Chondrocyte (in vitro differentiated cells): ENCODE measurements at places on chromosomes 6 and 20. TPM values are rescaled to one million over a fixed set of nuclear protein-coding genes. Genes with fewer than 3 reads are reported as not detected.
A peak's percentile ranks its signal among the peaks of the same experiment; 100 is the strongest.

The GID8 gene
- total RNA-seq, result 26.3 to 30.7 TPM (median 29.7 TPM) in 3 replicates

The SNAI1 gene
- total RNA-seq, result 4.9 to 15.1 TPM (median 6.1 TPM) in 3 replicates

The IBTK gene
- total RNA-seq, result 30.0 to 35.3 TPM (median 30.7 TPM) in 3 replicates

The KCNK5 gene
- not detected in 3 replicates for total RNA-seq

The HLA-DMA gene
- 3.6 to 5.5 TPM (median 5.4 TPM) in 3 replicates for total RNA-seq

The HLA-DOB gene
- 0.25 to 0.56 TPM in 2 of 3 replicates, not detected in the other for total RNA-seq

The DCDC2 gene
- total RNA-seq, result 0.15 to 0.30 TPM in 2 of 3 replicates, not detected in the other

The CLIC5 gene
- not detected in 3 replicates for total RNA-seq

The COL11A2 gene
- total RNA-seq, result 2.8 to 10.0 TPM (median 10.0 TPM) in 3 replicates

The TXLNB gene
- total RNA-seq, result 0.05 to 0.46 TPM (median 0.10 TPM) in 3 replicates

The SIRPB2 gene
- not detected in 3 replicates for total RNA-seq

The NDUFAF5 gene
- 21.1 to 24.4 TPM (median 22.2 TPM) in 3 replicates for total RNA-seq

The VGLL2 gene
- not detected in 3 replicates for total RNA-seq

DNA sequence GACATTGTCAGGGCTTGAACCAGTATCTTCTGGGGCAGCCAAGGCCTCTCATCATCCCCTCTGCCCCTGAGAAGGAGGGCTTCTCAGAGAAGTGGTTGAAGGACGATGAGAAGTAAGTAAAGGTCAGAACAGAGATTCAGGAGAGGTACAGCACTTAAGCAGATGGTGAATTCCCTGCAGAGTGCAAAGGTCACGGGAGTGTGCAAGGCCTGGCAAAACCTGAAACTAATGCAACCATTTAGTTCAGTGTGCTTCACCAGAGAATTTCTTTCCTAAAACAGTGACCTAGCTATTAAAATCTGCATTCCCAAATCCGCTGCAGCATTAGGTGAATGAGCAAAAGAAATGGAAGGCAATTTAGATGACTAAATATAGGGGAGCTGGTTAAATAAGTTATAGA is 58.4 kb downstream of the TRERF1 start:
- H3K4me1 ChIP-seq, result no peaks in the 10 kb centered on the region
- H3K27me3 ChIP-seq, result no peaks in the 10 kb centered on the region
- no peak overlapping the region for H3K4me3 ChIP-seq
- DNase-seq, result no peak

- no peak for DNase-seq
- H3K4me1 ChIP-seq, result peaks cover 14% of the 10 kb centered on the region
- peak overlapping the region; percentile 31 for H3K4me3 ChIP-seq
- no peaks in the 10 kb centered on the region for H3K27me3 ChIP-seq
These were observed 98.5 kb downstream of the TFAP2A start for GRCh38 chr6:10316373-10316721.

DNA sequence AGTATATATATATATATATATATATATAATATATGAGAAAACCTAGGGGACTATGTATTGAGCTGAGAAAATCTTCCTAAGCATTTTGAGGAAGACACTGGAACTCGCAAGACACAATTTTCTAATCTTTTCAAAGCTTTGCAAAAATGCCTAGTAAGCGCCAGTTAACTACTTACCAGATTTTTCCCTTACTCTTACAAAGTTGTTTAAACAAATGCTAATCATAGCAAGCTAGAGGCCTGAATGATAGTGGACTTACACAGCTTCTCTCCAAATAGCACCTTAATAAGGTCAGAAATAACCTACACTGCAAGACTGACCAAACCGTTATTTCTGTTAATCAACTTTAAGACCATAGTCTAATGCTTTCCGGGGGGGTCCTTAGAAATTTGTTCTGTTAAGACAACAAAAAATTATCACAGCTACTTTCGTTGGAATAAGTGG is 56.1 kb upstream of the HFE start:
- H3K4me1 ChIP-seq, result peaks cover 51% of the 10 kb centered on the region
- H3K4me3 ChIP-seq, result peak overlapping the region; percentile 83
- H3K27me3 ChIP-seq, result no peaks in the 10 kb centered on the region
- peak overlapping the region; percentile 93 for H3K27ac ChIP-seq
- no peak for DNase-seq
- no peaks in the 10 kb centered on the region for H3K36me3 ChIP-seq

DNA sequence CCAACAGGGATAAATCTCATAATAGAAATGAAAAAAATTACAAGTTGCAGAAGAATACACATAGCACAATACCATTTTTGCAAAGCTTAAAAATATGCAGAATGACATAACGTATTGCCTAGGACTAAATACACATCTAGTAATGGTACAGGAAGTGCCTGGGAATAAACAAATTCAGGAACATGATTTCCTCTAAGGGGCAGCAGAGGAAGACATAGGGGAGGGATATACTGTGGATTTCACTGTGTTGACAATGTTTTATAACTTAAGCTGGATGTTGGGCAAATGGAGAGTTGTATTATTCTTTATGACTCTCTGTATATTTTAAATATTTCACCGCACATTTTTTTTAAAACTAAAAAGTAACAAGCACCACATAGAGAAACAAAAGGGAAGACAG is 5.6 kb upstream of the GLO1 start:
- no peak overlapping the region for H3K27ac ChIP-seq
- peaks cover 12% of the 10 kb centered on the region for H3K27me3 ChIP-seq
- H3K4me3 ChIP-seq, result no peak overlapping the region
- no peaks in the 10 kb centered on the region for H3K4me1 ChIP-seq
- no peak for DNase-seq
- H3K36me3 ChIP-seq, result peaks cover 3% of the 10 kb centered on the region

- H3K27ac ChIP-seq, result no peak overlapping the region
- no peak overlapping the region for H3K4me3 ChIP-seq
- DNase-seq, result no peak
- H3K4me1 ChIP-seq, result no peaks in the 10 kb centered on the region
- H3K27me3 ChIP-seq, result no peaks in the 10 kb centered on the region
- H3K36me3 ChIP-seq, result no peaks in the 10 kb centered on the region
These were observed 477.1 kb downstream of the BTBD3 start for GRCh38 chr20:12394786-12395185.

- H3K27ac ChIP-seq, result no peak overlapping the region
- no peaks in the 10 kb centered on the region for H3K36me3 ChIP-seq
- no peaks in the 10 kb centered on the region for H3K27me3 ChIP-seq
- no peak for DNase-seq
- H3K4me1 ChIP-seq, result peaks cover 29% of the 10 kb centered on the region
These were observed 212.7 kb downstream of the BCKDHB start for GRCh38 chr6:80319196-80319595.

GRCh38 chr6:149897855-149898744 is at the start of gene RAET1E:
TSS of gene RAET1E (minus strand) at chr6:149898113. CDS start at chr6:149890901, 7,212 bp downstream.
- DNase-seq, result no peak
- H3K4me1 ChIP-seq, result peaks cover 39% of the 10 kb centered on the region
- peak within 1 kb of the TSS; percentile 60 for H3K4me3 ChIP-seq
- no peaks in the 10 kb centered on the region for H3K27me3 ChIP-seq
- H3K36me3 ChIP-seq, result no peaks in the 10 kb centered on the region
- peak within 1 kb of the TSS; percentile 93 for H3K27ac ChIP-seq

- peaks cover 14% of the 10 kb centered on the region for H3K27me3 ChIP-seq
- no peak for DNase-seq
- no peaks in the 10 kb centered on the region for H3K36me3 ChIP-seq
- H3K4me3 ChIP-seq, result no peak overlapping the region
These were observed 197.9 kb downstream of the LRFN2 start for GRCh38 chr6:40389254-40389653.

DNA sequence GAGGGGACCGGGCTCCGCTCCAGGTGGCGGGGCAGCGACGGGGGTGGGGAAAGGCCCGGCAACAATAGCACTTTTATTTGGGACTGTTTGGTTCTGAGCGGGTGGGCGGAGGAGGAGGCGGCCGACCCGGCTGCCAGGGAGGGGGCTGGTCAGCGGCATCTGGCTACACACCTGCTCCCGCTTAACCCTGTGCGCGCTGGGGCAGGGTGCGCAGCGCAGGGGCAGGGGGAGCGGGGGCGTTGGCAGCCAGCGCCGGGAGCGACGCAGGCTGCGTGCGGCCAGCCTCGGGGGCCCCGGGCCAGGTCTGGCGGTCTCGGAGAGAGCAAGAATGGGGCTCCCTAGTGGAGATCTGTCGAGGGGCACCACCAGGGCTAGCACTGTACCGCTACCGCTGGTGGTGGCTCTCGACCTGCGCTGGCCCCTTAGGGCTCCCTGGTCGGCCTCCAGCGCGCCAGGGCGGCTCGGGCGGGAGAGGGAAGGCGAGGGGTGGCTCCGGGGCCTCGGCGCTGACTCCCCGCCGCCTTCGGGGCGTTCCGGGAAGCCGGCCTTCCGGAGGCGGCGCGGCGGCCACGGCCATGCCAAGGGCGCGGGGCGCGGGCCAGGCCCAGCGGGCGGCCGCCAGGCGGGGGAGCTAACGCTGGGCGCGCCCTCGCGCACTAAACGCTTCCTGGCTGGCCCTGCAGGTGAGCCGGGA is 92.4 kb downstream of the NCR2 start:
- H3K36me3 ChIP-seq, result no peaks in the 10 kb centered on the region
- DNase-seq, result no peak
- peaks cover 24% of the 10 kb centered on the region for H3K4me1 ChIP-seq
- H3K4me3 ChIP-seq, result peak overlapping the region; percentile 41

- no peaks in the 10 kb centered on the region for H3K27me3 ChIP-seq
- H3K36me3 ChIP-seq, result no peaks in the 10 kb centered on the region
- DNase-seq, result no peak
- no peak overlapping the region for H3K4me3 ChIP-seq
- peaks cover 25% of the 10 kb centered on the region for H3K4me1 ChIP-seq
These were observed 10.5 kb upstream of the PLN start for GRCh38 chr6:118537574-118537973.

DNA sequence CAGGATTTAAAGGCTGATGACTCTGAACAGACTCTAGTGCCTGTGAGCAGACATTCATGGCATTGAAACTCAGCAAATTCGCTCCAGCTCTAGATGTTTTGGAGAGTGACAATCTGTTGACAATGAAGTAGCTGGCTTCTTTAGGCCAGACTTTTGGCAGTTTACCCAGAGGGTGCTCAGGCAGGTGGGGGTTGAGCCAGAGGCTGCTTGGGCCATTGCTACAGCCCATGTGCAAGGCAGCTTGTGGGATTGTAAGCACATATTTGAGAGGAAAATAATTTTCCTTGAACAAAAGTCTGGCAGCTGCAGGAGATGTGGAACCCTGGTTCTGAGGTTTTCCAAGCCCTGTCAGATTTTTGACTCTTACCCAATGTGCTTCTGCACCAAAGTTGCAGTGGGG is 311.6 kb downstream of the CDC5L start:
- H3K27ac ChIP-seq, result no peak overlapping the region
- no peak overlapping the region for H3K4me3 ChIP-seq
- no peak for DNase-seq
- H3K36me3 ChIP-seq, result no peaks in the 10 kb centered on the region

DNA sequence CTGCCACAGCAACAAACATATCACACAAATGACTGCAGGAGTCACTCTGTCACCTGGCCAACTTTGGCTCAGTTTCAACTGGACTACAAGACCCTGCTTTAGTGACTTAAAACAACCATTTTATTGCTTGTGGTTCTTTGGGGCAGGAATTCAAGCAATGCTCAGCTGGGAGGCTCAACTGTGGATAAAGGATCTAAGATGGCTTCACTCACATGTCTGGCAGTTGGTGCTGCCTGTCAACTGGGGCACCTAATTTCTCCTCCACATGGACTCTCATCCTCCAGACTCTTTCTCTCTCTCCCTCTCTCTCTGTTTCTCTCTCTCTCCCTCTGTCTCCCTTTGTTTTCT is 2.8 kb upstream of the EPB41L2 start:
- H3K36me3 ChIP-seq, result no peaks in the 10 kb centered on the region
- no peak overlapping the region for H3K4me3 ChIP-seq
- no peaks in the 10 kb centered on the region for H3K27me3 ChIP-seq
- no peak overlapping the region for H3K27ac ChIP-seq

GRCh38 chr20:51009303-51010042 is 13.4 kb downstream of the KCNG1 start:
- no peak overlapping the region for H3K4me3 ChIP-seq
- DNase-seq, result no peak
- no peaks in the 10 kb centered on the region for H3K27me3 ChIP-seq

DNA sequence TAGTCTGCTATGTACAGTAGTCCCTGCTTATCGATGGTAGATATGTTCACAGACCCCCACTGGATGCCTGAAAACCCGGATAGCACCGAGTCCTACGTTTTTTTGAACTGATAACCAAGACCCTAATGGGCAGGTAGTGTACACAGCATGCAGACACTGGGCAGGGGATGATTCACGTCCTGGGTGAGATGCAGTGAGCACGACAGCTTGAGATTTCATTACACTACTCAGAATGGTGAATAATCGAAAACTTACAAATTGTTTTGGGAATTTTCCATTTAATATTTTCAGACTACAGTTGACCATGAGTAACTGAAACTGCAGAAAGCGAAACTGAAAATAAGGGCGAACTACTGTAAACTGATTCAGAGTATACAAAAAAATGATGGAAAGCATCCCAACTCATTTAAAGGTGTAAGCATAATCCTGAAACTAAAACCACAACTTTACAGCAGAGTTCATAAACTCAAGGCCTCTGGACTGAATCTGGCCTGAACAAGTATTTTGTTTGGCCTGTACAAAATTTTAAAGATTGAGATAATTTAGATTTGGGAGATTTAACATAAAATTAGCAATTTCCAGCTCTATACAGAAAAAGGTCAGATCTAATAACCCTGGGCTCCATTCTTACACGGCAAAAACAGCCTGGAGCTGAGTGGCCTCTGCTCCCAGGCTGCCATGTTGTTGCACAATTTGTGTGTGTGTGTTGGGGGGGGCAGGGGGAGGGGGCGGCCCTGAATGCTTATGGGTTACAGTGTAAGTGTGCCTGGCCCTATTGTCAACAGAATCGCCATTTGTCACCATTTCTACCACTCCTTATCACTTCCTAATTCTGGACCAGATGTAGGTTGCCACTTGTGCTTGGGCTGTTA is 34.9 kb downstream of the RNF24 start:
- H3K4me3 ChIP-seq, result peak overlapping the region; percentile 38
- no peak for DNase-seq
- H3K36me3 ChIP-seq, result no peaks in the 10 kb centered on the region

GRCh38 chr6:143901885-143902750 is 37.8 kb downstream of the ZC2HC1B start:
- peaks cover 19% of the 10 kb centered on the region for H3K4me1 ChIP-seq
- H3K36me3 ChIP-seq, result peaks cover 6% of the 10 kb centered on the region
- H3K27me3 ChIP-seq, result no peaks in the 10 kb centered on the region
- peak overlapping the region; percentile 80 for H3K27ac ChIP-seq
- no peak overlapping the region for H3K4me3 ChIP-seq
- DNase-seq, result no peak

DNA sequence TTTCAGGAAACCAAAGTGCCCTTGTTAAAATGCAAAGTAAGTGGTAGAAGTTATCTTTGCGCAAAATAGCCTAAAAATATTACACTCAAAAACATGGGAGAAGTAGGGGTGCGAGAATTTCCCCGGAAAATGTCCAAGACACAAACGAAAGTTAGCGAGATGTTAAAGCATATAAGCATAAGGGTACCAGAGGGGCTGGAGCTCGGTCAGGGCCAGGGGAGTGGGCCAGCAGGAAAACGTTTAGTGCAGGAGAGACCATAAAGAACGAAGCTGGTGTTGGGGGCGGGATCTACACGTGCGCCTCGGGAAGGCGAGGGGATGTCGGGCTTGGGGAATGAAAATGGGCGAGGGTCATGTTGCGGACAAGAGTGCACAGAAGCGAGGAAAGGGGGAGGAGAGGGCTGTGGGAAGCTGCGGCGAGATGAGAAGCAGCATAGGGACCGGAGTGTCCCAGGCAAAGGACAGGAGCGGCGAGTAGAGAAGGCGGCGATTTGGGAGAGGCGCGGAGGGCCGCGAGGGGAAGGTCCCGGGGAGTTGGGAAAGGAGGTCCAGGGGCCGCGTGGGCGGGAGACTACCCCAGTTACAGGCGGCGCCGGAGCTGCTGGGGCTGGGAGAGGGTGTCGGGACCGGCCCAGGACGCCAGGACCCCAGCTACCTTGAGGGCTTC is 600 bp downstream of the XPO5 start:
- H3K4me3 ChIP-seq, result peak overlapping the region; percentile 99
- peaks cover 7% of the 10 kb centered on the region for H3K36me3 ChIP-seq
- peaks cover 37% of the 10 kb centered on the region for H3K4me1 ChIP-seq

GRCh38 chr6:90411292-90411781 is 114.7 kb upstream of the BACH2 start:
- no peak for DNase-seq
- H3K4me1 ChIP-seq, result peaks cover 11% of the 10 kb centered on the region
- no peaks in the 10 kb centered on the region for H3K27me3 ChIP-seq
